ENCODE measurements at places on chromosomes 5 and 9.

GRCh38 chr9:21402386-21403251 lies 6.3 kb upstream of the IFNA8 start:
- no peak for DNase-seq

DNA sequence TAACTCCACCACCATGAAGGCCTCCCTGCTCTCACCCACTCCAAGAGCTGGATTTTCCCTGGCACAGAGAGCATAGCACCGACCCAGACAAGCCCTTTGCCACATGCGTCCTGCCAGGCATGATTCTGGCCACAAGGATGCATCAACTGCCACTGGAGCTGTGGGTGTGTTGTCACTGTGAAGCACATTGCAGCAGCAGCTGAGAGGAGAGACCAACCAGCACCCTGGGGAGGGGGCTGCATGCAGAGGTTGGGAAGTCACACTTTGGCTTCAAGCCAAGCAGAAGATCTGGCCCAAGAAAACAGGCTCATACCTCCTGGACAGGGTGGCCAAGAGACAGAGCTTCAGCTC lies 22.6 kb upstream of the PTGES start:
- DNase-seq: no peak

- no peak for DNase-seq
Measured at GRCh38 chr5:137667341-137667740, 68.5 kb downstream of the KLHL3 start.

GRCh38 chr5:120510098-120510637 lies 46.1 kb downstream of the PRR16 start:
- no peak for DNase-seq

- no peak for DNase-seq
Measured at GRCh38 chr5:123211084-123211483, 122.0 kb downstream of the PRDM6 start.

GRCh38 chr5:96876292-96876850 lies at the start of gene ERAP2:
ERAP2 (plus strand) TSS chr5:96876500; CDS start chr5:96879686, 3,186 bp downstream.
- DNase-seq: peak; percentile 20

DNA sequence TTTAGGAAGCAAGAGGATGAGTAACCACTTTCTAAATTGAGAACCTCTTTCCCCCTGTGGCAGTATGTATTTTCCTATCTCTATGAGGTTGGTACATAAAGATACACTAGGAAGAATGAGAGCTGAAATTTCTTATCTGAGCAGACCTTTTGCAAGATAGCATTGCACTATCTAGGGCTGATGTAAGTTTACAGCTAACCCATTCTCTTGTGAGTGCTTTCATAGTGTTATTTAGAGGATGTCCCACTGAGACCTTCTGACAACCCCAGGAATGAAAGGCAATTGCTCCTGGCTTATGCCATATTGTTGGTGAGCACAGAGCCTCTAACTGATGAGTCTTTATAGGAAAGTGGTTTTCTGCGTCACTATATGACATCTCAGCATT lies 1209.3 kb upstream of the CDH6 start:
- no peak for DNase-seq

GRCh38 chr5:43245724-43246385 lies 53.8 kb downstream of the NIM1K start:
- DNase-seq: no peak

DNA sequence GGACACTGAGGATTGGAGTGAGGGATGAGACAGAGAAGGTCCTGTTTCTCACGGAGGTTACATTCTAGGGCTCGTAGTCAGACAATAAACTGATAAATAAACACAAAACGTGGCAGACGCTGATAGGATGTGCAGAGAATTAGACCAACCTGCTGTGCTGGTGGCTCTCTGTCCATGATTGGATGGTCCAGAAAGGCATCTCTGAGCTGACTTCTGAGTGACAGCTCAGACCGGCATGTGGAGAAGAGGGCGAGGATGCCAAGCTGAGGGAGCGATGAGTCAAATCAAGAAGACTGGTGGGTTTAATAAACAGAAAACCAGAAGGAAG lies 132.3 kb upstream of the TAF11L2 start:
- peak; percentile 72 for DNase-seq

- peak; percentile 1 for DNase-seq
Measured at GRCh38 chr5:172542651-172543131, 88.4 kb upstream of the SH3PXD2B start.

GRCh38 chr5:72921886-72922285 lies 34.0 kb upstream of the FCHO2 start:
- no peak for DNase-seq

GRCh38 chr5:113505181-113505580 lies 8.3 kb upstream of the YTHDC2 start:
- DNase-seq: no peak

GRCh38 chr5:103829585-103829984 lies 267.0 kb upstream of the NUDT12 start:
- no peak for DNase-seq

DNA sequence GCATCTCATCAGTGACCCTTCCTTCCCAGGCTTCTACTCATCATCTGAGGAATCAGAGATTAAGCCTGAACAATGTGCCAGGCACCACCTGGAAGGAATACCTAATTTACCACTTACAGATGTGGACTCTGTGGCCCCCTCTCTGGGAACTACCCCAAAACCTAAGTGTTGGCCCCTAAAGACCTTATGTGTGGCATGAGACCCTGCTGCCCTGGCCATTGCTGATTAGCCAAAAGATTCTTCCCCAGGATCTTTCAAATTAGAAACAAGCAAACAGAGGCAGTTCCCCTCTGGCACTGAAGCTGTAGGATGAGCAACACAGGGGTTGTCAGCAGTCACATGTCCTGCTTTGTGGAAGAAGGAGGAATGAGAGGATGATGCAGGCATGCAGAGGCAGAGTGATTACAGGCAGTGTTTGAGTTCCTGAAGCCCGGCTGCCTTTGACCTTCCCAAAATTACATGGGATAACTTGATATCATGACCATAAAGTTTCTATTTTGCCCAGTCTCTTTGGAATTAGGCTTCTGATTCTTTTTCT lies 10.6 kb downstream of the SPINK4 start:
- no peak for DNase-seq

GRCh38 chr5:143938230-143938629 lies 126.3 kb downstream of the HMHB1 start:
- DNase-seq: no peak

DNA sequence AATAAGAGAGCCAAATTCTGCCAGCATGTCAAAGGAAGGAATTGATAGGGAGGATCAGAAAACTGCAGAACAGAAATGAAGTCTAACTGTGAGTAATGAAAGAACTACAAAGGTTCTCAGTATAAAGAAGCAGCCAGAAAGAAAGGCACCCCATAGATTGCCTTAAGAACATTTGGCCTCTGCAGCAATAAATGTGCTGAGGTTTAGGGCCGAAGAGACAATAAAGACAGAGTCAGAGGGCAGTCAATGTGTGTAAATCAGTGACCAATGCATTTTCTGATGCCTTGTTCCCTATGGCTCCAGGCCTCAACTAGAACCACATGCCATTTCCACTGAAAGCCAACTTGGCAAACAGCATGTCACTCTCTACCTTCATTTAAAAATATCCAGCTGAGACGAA lies 281.0 kb downstream of the HINT1 start:
- DNase-seq: no peak

GRCh38 chr5:166553778-166554177 lies 1737.7 kb upstream of the WWC1 start:
- no peak for DNase-seq

DNA sequence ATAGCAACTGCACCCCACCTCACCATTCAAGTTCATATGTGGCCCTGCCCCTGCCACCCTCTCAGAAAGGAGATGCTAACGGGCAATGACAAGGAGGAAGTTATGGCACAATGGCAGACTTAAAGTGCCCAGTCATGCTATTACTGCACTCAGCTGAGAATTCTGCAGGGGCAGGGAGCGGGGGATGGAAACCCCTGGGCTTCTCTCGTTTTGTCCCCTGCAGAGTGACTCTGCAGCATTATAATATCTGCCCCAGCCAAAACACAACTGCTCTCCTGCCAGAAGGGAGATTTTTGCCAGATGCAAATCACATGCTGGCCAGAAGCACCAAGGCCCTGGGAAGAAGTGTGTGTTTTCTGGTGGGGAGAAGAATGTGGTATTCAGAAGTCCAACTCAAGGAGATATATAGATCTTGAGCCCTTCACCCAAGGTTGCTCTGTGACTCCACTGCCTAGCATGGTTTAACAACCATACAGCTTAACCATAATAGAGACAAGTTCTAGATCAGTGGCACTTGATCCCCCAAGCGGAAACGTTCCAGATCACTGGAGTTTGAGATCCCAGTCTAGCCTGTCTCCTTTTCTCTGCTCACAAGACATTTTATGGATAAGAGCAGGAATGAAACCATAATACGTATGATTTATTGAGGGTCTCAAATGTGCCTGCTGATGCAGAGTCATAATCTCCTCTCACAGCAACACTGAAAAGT lies 207.0 kb upstream of the MAP3K1 start:
- DNase-seq: no peak

- no peak for DNase-seq
Measured at GRCh38 chr5:173556142-173557028, 60.1 kb downstream of the BOD1 start.

DNA sequence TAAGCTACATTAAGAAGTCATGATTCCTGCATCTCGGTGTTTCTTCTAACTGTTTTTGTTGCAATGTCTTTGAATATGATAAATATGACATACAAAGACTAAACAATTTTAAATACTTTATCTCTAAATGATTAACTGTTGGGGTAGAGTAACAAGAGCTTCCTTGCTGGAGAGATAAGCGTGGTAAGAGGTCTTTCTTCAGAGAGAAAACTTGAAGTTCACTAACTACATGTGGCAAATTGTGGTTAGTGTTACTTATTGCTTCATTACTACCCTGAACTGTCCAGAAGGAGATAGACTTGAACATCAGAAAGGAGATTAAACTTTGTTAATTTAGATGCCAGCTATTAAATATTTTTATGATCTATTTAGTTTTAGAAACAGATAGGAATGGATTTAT lies 7.0 kb upstream of the ARSB start:
- DNase-seq: no peak
